Dermis blood vessel endothelial cell (primary cell): ENCODE measurements at places on chromosomes 1 and 21.

- peak; percentile 52 for DNase-seq
Measured at GRCh38 chr1:65422241-65423203, 2.1 kb downstream of the LEPR start.

DNA sequence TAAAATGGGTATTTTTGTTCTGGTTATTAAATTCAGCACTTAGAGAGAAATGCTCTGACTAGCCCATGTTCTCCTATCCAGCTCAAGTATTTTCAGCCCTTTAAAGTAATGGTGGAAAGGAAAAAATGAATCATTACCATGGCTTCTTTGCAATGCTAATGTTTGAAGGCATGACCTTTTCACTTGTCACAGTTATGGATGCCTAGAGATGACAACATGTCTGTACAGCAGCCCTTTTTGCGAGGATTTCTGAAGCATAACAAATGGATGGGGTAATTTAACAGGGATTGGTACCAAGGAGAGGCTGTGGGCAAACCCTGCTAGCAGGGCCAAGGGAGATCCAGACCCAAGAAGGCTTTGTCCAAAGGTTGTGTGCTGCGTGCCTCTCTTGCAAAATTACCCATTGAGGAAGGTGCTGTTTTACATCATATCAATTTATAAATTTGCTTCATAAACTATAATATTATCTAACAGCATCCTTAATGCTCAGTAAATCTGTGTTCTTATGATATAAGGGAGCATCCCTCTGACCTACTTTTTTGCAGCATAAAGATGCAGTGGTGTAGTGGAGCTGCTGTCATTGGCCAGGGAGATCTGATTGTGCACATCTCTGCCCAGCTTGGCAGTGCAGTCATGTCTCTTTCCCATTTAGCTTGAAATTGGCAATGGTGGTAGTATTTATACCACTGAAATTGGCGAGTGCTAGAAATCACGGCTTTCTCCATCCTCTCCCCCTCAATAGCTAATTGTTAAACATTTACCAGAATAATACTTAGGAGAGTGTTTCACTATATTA is 327.1 kb downstream of the PCP4 start:
- DNase-seq = no peak

DNA sequence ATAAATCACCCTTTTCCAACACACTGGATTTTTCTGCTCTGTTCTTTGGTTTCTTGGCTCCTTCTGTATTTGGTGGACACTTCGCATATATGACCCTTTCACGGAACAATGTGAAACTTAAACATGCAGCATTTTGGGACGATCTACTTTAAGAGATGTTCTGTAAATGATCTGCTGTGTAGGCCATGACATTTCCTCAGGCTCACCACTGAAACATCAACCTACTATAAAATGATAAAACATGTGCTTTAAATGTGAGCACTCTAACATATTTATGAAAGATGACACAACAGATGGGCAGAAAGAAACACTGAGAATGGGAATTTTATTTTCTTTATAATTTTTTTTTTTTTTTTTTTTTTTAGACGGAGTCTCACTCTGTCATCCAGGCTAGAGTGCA is 316.3 kb upstream of the GREM2 start:
- no peak for DNase-seq

DNA sequence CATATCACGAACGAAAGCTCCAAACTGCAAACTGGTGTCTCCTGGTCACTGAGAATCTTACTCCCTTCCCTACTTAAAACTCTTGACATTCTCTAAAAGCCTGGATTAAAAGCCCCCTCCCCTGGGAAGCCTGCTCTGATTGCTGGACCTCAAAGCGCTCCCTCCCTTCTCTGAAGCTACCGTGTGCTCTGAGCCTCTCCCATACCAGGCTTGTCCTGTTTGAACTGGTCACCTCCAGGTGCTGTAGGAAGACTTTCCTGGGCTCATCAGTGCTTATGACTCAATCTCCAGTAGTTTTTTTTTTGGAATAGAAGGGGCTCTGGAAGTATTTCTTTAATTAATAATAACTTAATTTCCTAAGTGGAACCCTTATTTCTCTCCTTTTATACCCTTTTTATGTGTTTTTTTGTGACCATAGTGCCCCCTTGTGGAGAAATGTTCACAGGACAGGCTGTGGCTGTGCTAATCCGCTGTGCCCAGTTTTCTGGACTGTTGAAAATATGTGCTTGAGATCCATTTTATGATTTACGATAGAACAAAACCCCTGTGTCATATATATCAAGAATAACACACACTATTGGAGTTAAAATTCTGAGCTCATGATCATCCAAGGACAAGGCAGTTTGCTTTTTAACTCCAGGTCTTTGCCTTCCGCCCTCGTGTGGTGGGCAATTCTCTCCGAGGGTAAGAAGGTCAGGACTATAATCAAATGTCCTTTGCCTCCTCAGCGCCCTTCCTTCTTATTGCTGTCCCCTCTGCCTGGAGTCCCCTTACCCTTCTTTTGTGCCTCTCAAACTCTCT is 16.9 kb downstream of the MTARC1 start:
- DNase-seq = peak; percentile 75

- DNase-seq = no peak
Measured at GRCh38 chr1:220727519-220727918, 20.6 kb upstream of the MTARC2 start.

DNA sequence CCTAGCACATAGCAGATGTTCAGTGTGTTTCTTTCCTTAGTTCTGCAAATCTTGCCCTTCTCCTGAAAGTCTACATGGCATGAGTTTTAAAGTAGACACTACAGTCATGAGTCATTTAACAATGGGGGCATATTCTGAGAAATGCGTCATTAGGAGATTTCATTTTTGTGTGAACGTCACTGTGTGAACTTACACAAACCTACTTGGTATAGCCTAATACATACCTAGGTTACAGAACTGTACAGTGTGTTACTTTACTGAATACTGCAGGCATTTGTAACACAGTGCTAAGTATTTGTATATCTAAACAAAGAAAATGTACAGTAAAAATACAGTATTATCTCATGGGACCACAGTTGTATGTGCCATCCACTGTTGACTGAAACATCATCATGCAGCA is 10.0 kb downstream of the TTF2 start:
- DNase-seq = no peak

DNA sequence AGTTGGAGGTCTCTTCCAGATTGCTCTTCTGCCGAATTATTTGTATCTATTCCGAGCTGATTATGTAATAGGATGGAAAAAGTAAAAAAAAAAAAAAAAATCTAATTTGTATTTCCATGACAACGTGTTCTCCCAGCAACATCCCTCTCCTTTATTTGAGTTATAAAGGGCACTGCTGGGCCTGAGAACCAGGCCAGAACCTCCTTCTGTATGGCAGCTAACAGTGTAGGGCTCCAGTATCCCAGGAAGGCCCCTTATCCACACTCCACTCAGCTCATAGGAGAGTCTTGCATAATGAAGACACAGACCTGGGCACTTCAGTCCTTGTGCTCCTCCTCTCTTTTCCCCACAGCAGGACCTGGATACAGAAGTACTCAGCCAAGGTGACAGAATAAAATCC is 3.7 kb upstream of the IPO9 start:
- DNase-seq = no peak

DNA sequence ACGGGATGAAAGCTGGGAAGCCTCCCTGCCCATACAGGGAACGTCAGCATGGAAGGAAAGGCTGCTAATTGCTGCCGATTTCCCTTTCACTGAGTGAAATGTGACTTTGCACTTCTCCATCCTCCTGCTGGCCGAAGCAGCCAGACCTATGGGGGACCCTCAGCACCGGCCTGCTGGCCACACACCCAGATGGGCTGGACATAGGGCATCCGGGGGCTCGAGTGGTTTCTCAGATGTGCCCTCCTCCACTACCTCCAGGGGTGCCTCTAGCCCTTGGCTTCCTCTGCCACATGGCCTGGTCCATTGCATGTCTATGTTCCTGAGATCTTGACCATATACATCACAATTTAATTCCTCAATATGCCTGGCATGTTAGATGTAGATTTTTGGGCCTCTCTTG is 79.7 kb downstream of the LRRN2 start:
- no peak for DNase-seq

- DNase-seq = no peak
Measured at GRCh38 chr1:156320560-156320959, 17.5 kb downstream of the CCT3 start.

GRCh38 chr21:39645331-39645730 is 32.6 kb downstream of the B3GALT5 start:
- DNase-seq = no peak

- DNase-seq = peak; percentile 75
Measured at GRCh38 chr1:226209307-226210059, 14.0 kb upstream of the MIXL1 start.

DNA sequence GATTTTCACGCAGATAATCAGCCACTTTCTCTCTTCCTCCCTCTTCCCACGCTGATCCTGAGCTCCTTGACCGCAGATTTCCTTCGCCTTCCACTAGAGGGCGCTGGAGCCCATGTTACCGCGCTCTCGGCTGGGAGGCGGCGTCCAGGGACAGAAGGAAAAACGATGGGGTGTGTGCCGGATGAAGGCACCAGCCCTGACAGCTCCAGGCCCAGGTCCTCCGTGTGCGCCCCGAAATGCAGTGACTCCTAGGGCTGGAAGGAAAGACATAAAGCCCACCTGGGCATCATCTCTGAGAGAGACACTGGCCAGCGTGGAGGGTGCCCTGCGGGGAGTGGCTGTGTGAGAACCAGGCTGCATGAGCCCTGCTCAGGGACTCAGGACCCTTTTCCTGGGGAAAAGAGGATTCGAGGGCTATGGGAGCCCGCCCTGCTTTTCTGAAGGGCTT is 44.9 kb upstream of the CYP2J2 start:
- peak; percentile 79 for DNase-seq

GRCh38 chr21:29271927-29272333 is 26.8 kb upstream of the BACH1 start:
- no peak for DNase-seq

DNA sequence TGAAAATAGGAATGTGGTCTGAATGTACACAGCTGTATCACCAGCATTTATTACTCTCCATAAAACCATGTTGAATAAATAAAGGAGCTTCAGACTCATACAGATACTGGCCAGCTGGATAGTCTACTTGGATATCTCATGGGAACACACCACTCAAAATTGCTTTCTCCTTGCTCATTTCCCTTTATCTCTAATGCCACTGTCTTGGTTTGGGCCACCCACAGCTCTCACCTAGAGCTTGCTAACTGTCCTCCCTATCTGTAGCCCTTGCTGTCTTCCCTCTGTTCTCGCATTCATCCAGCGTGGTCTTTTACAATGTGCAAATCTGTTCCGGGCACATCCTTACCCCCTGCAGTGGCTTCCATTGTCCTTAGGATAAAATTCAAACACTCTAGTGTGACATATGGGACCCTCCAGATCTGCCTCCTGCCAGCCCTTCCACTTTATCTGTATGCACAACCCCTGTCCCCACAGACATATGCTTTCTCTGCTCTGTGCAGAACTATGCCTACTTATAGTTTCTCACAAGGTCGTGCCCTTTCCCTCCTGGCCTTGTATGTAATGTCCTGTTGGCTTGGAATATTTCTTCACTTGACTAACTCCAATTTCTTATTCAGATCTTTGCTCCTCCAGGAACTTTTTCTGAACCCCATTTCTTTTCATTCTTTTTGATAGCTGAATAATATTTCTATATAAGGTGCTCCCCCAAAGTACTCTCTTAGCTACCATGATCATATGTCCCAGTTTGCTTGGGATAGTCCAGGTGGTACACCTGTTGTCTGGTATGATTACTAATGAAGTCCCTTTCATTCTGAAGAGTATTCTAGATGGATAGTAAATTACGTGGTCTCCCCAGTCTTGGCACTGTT is 2.9 kb downstream of the FLVCR1 start:
- no peak for DNase-seq

- DNase-seq = peak; percentile 28
Measured at GRCh38 chr1:88892357-88892877, 1.1 kb upstream of the GTF2B start.

DNA sequence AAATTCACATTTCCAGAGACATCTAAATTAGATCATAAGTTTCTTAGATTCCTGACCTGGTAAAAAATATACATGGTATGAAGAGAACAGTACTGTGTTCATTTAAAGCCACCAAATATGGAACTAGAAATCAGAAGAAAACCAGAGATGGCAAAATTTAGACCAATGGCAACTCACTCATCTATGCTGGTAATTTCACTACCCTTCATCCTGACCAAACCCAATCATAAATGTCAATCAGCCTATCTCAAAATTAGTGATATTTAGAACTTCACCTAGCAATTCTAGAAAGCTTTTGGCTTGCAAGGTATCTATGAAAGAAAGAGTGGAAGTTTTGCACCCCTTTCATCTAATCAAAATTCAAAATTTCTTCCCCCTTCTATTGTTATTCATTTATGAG is 107.7 kb downstream of the NIBAN1 start:
- DNase-seq = no peak

GRCh38 chr1:100038660-100039287 is 69.0 kb downstream of the SLC35A3 start:
- peak; percentile 84 for DNase-seq

DNA sequence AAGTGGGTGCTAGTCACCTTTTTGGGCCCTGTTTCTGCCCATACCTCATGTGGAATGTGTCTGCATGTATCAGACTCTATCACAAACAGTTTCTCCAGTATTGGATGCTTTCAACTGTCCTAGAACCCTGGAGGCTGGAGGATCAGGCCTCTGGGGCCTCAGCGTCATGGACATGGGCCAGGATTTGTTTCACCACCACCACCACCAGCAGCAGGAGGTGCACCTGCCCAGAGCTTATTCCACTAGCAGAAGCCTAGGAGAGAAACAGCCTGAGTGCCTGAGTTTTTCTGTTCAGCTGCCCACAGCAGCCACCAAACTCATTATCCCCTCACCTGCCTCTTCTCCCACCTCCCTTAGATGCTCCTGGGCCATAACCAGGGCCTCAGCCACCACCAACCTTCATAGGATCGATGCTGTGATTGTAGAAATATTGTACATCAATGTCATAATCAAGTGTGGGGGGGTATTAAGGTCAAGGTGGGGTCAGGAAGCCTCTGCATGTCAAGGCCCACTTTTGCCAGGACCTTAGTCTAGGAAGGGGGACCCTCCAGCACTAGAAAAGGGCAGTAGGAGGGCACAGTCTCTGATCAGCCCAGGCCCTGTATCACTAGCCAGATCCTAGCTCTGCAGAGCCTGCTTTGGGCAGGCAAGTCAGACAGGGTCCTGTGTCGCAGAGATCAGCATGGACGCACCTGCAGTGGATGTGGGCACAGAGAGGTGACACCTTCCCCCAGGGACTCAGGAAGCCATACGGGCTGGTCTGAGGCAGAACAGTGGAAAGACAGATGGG is 9.3 kb downstream of the DMAP1 start:
- DNase-seq = no peak

GRCh38 chr1:57492586-57493226 is 68.8 kb upstream of the DAB1 start:
- no peak for DNase-seq

DNA sequence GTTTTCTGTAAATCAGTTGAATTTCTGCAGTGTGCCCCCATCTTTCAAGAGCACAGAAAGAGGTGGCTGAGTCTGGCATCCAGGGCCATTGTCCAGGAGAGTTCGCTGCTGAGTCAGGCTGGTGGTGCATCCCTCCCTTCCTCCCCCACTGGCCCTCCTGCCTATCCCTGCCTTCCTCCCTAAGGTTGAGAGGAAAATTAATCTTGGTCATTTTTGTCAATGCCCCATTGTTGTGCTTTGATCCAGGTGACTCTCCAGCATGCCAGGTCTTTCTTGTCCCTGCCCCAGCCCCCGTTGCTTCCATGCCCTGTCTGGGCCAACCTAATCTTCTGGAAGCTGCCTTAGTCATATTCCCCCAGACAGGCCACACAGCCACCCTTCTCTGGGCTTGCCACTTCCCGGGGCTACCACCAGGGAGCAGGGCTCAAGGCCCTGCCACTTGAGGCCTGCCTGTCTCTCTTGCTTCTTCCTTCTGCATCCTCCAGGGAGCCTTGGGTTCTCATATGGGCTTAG is 26.6 kb downstream of the PROK1 start:
- no peak for DNase-seq
